SK-N-DZ (cell line): ENCODE measurements at places on chromosomes 4 and X.

GRCh38 chr4:140662082-140662869 is 93.5 kb upstream of the UCP1 start:
- no peak for DNase-seq

DNA sequence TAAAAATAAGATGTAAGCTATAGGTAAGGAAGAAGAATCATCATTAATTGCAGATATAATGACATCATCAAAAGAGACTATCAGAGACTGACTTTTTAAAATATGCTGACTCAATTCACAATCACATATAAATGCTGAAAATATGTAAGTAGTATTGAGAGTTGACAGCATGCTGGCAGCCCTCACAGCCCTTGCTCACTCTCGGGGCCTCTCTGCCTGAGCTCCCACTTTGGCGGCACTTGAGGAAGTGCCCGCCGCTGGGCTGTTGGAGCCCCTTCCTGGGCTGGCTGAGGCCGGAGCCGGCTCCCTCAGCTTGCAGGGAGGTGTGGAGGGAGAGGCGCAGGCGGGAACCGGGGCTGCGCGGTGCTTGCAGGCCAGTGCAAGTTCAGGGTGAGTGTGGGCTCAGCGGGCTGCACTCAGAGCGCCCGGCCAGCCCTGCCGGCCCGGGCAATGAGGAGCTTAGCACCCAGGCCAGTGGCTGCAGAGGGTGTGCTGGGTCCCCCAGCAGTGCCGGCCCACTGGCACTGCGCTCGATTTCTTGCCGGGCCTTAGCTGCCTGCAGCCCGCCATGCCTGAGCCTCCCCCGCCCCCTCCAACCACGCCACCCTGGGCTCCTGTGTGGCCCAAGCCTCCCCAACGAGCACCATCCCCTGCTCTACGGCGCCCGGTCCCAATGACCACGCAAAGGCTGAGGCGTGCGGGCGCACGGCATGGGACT is 68.9 kb downstream of the RAB28 start:
- DNase-seq: no peak

DNA sequence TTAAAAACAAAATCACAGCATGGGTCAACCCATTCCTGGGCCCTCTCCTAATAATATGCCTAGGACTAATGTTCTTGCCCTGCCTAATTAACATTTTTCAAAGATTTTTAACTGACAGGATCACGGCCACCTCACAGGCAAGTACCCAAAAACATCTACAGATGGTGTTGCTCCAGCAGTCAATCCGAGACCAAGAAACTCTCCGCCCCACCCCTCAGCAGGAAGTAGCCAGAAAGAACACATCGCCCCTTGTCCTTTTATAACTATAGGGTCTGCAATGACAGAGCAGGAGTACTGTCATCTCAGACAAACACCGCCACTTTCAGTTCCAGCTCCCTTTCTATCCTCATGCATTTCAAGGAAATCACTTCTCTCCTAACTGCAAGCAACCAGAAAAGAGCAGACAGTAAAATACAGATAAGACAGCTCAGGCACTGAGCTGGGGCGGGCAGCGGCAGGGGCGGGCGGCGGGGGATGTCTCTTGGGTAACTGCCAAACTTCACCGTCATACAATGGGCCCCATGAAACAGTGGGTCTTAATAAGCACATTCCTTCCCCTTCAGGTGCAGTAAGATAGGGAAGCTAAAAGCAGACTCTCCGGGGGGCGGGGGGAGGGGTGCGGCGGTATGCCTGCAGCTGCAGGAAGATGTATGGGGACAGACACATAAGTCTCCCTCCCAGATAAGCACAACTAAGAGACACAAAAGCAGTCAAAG is 67.4 kb downstream of the ZNF182 start:
- no peak for DNase-seq

DNA sequence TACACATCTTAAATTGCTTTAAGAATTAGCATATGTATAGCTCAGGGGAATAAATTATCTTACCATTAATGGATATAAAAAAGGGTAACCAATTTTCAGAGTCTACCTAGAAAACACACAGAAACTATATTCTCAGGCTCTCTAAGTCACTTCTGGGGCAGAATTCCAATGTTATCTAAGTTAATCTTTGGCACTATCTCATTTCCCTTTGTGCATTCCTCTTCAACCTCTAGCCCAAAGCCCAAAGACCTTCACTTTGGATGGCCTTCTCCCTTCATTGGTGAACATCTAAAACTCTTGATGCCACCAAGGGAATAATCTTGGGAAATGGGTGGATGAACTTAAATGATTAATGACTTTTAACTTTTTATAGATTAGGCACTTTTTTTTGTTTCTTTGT is 108.3 kb downstream of the APBB2 start:
- no peak for DNase-seq

DNA sequence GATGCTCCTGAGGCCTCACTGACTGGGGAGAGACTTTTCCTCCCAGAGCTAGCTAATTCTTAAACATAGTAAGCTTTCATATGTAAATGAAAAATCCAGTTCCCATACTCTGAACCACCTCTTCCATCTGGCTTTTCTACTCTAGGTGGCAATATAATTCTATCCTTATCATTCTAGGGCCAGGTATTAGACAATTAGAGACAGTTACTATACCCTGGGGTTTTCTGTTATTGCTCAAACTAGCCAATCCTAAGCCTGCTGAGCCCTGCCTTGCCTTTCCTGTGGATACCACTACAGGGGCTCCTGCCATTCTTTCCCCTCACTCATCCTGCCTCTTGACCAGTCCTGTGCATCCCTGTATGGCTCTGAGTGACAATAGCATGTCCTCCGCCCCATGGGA is 552.0 kb downstream of the STIM2 start:
- no peak for DNase-seq

DNA sequence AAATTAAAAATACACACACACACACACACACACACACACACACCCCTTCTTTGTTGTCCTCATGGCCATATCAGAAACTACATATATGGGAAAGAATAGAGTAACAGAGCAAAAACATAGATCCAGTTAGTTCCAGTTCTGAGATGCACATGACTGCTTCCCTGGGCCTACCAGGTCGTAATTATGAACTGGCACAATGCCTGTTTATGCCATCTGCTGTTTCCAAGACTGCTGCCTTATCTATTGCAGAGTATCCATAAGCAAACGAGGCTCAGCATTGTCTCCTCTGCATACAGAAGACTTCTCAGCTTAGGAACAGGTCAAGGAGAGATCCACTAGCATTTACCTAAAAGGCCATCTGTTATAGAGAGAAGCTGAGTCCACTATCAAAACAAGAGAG is 789.0 kb downstream of the TECRL start:
- DNase-seq: no peak

DNA sequence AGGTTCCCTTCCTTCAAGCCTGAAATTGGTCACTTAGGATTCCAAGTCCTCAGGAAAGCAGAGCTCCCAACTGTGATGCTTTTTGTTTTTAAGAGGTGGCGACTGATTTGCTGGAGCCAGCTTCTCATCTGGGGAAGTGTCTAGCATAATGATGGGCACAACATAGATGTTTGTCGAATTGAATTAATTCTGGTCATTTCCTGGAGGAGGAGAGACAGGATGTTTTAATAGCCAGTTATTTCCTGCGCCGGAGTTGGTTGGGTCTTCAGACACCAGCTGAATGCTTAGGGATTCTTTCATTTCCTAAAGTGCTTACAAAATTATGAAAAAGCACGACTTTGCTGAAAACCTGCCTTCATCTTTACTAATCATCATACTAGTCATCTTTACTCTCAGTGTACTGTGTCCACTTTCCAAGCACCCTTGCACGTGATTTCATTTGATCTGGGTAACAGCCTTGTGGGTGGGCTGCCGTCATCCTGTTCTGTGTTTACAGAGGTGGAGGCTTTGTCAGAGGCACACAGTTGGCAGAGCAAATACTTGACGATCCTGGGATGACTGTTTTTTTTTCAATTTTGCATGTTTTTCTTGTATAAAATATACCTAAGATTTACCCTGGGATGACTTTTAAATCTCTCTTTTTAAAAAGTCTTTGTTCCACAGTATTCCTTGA is 49.5 kb downstream of the RGS12 start:
- no peak for DNase-seq

DNA sequence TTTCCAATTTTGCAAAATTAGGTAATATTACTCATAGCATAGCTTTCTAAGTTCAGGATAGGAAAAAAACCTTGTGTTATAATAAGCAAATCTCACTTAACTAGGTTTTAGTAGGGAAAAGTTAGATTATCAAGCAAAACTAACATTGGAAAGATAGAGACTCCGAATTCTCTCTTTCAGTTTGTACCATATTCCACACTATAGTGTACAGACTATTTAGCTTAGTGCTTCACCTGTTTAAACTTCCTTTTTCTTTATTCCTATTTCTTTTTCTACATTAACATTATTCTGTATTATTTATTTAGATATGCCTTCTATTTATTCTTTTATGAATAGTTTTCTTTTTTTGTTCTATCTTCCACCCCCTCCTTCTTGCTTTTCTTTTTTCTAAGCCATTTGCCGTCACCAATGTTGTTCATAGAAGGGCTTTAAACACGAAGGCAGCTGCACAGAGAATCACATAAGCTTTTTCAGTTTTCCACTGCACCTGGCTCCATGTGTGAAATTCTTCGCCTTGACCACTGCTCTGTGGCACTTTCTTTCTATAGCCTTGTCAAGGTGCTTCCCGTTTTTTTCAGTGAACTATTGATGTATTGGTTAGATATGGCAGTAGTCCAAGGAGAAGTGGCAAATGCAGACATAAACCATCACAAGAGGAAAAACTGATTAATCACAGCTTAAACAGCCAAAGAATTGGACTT is 8.5 kb downstream of the PCDH10 start:
- no peak for DNase-seq

GRCh38 chrX:2145692-2146367 is 354.9 kb downstream of the DHRSX start:
- DNase-seq: no peak

DNA sequence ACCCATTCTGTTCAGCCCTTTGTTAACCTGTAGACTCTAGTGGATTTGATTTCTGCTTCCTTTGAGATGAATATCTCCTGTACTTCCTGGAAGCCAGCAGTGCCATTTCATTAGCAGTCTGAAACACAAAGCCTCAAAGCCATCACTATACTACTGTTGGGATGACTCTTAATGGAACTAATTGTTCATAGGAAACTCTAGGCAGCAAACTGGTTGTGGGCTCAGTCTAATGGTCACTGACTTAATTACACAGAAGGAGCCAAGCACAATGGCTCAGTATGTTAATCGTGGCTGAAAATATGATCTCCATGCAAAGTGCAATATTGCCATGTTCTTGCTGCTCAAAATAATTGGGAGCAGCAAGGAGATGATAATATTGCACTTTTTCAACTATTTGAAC is 262.3 kb downstream of the ARHGAP24 start:
- no peak for DNase-seq

GRCh38 chr4:957581-958313 is 15.6 kb downstream of the DGKQ start:
- no peak for DNase-seq

GRCh38 chr4:148315049-148315448 is 127.2 kb downstream of the NR3C2 start:
- no peak for DNase-seq

DNA sequence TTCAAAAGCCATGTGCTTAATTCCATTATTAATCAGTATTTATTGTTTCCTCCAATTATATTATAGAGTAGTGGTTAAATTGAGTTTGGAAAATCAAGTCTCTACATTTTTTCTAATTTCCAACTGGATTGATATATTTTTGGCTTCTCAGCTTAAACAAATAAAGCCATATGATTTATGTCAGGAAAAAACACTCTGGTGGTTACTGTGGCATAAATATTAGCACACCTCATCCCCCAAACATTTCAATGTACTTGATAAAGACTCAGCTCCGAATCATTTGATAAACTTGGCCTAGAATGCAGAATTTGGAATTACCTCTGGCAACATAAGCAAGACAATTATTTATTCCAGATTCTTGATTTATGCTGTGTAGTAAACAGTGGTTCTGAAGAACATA is 2313.8 kb downstream of the ARAP2 start:
- no peak for DNase-seq

DNA sequence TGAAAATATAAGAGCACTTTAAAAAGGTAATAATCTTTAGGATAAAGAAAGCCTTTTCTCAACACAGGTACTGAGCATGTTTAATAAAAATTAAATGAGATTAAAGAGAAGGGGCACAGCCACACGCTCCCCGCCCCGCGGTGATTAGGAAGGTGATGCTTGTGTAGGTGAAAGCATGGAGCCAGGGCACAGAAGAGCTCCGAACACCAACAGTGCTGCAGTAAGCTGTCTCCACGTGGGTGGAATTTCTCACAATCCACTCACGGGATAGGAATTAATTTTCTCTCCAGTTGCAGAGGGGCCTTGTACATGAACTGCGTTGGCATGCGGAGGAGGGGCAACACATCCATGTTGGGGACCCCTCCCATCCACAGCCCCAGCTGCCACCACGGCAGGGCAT is 27.0 kb downstream of the DCTD start:
- DNase-seq: no peak

- DNase-seq: no peak
Observed at GRCh38 chr4:22884157-22884556, 191.4 kb downstream of the GBA3 start.

- no peak for DNase-seq
Observed at GRCh38 chr4:173415885-173416653, 17.2 kb upstream of the SCRG1 start.

GRCh38 chr4:87046121-87046551 is 111.3 kb downstream of the AFF1 start:
- DNase-seq: no peak

GRCh38 chr4:1293991-1294390 is 4.3 kb downstream of the MAEA start:
- no peak for DNase-seq

- peak; percentile 52 for DNase-seq
Observed at GRCh38 chrX:16825264-16826035, 39.2 kb downstream of the TXLNG start.

GRCh38 chrX:55754861-55755294 is 37.3 kb downstream of the RRAGB start:
- DNase-seq: no peak

DNA sequence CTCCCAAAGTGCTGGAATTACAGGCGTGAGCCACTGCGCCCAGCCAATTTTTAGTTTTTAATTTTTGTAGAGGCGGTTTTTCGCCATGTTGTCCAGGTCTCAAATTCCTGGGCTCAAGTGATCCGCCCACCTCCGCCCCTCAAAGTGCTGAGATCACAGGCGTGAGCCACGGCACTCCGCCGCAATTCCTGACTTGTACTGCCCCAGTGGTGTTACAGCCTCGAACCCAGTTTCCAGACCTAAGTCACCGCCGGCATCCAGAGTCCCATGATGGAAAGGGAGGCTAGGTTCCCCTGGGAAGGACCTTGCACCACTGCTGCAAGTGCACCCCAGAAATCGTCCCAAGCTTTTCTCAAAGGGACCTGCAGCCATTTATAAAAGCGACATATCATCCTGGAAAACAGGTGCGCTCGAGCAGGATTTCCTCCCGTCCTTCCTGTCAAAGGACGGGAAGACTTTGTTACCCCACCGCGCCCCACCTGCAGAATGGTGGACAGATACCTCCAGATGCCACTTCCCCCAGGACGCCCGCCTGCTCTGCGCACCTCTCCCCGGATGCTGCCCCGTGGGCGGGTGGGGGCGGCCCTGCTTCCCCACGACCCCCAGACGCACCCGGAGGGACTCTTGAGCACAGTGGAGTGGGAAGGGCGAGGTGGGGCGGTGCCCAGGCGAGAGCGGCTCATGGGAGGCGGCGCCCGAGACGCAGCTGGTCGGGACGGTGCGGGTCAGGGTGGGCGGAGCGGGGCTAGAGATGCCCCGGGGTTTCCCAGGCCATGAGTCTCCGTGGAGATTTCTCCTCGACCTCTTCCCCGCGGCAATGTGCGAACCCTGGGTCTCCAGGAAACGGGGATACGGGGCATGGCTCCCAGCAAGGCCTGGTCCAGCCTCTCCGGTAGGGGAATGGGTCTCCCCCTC is 947 bp upstream of the RPL10 start:
- peak; percentile 74 for DNase-seq

- DNase-seq: no peak
Observed at GRCh38 chrX:151710457-151710856, 5.4 kb upstream of the FATE1 start.
